ENCODE measurements at places on chromosomes 6 and 20. TPM values are rescaled to one million over a fixed set of nuclear protein-coding genes. Genes with fewer than 3 reads are reported as not detected.

F13A1 gene
- total RNA-seq, result 13.5 TPM

GSTA4 gene
- total RNA-seq, result 119 TPM

DNA sequence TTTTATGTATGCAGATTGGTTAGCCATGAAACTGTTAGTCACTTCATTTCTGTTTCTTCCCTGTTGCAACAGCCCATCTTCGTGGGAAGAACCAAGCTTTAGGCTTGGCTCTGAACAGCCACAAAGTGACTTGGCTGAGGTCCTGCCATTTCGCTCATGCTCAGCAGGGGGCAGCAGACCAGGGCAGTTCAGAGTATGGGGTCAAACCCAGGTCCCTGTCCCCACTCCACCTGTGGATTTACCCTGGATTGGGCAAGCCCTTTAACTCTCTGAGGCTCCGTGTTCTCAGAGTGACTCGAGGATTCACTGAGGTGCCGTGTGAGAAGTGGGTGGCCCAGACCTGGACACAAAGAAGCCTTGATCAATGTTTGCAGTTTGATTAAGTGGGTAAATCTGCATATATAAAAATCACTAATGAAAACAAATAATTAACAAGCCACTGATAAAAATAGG lies 19.8 kb upstream of the MAP1LC3A start:
- peak; percentile 45 for DNase-seq

DNA sequence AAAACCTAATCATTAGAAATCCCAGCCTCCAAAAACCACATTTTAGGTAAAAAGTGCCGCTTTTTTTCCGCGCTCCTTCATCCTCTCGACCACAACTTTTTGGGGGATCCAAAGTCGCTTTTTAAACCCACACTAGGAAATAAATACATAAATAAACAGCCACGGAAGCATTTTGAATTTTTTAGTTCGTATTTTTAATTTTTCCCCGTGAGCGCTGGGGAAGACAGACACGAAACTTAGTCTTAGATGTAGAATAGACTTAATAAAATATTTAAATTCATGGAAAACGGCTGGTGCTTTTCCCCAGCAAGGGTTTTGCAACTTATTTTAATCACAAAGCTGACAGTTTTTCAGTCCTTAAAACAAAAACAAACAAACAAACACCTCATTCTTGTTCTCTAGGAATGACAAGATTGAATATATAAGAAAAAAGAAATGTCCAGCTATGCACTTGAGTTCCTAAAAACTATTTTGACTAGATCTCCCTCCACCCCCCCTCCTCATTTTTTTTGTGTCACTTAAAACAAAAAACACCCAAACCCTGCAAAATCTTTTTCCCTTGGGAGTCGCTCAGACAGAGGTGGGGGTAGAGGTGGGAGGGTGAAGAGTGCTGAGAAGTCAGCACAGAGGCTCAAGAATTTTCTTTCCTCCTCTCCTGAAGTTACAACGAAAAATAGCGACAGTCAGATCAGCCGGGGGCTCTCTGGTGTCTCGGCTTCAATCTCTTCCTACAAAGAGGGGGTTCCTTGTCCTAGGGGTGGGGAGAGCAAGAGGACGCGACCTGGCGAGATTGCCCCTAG lies 43.4 kb upstream of the SUPT3H start:
- no peak for DNase-seq

GRCh38 chr20:18091623-18092022 lies 33.9 kb upstream of the OVOL2 start:
- DNase-seq, result no peak

DNA sequence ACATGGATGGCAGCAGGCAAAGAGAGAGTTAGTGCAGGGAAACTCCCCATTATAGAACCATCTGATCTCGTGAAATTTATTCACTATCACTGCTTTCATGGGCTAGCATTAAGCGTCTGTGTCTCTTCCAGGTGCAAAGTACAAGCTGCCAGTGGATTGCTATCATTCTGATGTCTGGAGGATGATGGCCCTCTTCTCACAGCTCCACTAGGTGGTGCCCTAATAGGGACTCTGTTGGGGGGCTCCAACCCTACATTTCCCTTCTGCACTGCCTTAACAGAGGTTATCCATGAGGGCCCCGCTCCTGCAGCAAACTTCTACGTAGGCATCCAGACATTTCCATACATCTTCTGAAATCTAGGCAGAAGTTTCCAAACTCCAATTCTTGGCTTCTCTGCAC lies 347.8 kb upstream of the HS3ST5 start:
- DNase-seq, result no peak

DNA sequence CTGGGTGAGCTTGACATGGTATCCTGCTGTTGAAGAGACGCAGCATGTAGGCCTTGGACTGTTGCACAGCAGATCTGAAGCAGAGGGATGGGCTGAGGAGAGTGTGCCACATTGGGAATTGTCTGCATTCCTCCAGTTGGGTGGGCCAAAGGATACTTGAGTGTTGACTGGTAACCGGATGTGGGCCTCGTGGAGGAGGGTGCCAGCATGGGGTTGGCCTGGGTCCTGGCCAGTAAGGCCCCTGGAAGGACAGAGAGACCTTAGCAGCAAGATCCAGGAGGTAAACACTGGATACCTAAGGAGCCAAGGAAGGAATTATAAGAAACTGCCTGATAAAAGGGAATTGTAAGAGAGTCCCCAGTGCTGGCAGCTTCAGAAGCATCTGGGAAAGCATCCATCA lies 76.9 kb downstream of the FIG4 start:
- no peak for DNase-seq

DNA sequence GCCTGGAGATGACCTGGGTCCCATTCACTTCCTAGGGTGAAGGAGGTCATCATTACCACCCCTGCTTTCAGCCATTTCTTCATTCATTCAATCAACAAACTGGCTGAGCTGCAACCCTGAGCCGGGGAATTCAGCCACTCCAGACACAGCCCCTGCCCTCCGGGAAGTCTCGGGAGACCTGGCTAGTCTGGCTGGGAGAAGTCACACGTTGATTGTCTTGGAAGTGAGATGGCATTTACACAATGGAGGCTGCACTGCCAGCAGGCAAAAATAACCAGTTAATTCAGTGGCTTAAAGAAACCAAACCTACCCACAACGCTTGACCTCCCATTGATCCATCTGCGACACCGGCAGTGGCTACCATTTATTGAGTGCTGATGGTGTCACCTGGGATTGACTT lies 2.0 kb upstream of the PMEPA1 start:
- no peak for DNase-seq

SAMD5 gene
- total RNA-seq, result 11.8 TPM

- DNase-seq, result no peak
Measured at GRCh38 chr6:139060332-139060731, 31.8 kb downstream of the ABRACL start.

DNA sequence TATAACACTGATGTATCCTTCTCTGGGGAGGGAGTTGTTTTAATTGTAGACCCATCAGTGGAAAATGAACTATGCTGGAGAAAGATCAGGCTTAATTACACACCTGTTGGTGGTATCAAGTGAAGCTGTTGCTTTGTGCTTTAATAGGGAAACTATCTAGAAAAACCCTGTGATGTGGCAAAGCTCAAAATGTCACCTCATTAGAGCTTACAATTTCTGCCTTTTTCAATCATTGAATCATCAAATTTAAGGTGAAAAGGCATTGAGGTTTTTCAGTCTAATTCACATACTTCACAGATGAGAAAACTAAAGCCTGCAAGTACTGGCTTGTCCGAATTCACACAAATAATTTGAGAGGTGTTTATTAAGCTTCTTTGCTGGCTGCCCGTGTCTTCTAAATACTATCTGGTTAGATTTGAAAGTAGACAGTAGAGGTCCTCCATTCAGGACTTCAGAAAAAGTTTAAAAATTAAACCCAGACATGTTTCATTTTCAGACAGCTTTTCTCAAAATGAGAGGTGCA lies 143.3 kb upstream of the MAP3K7 start:
- no peak for DNase-seq

SERINC3 gene
- 89.7 TPM for total RNA-seq

GRCh38 chr6:5657684-5658430 lies 348.9 kb downstream of the NRN1 start:
- DNase-seq, result no peak

DOP1A gene
- total RNA-seq, result 81.1 TPM

TRDN gene
- total RNA-seq, result under 0.01 TPM

RBM24 gene
- 31.4 TPM for total RNA-seq

GRCh38 chr6:50925981-50926380 lies 107.3 kb downstream of the TFAP2B start:
- no peak for DNase-seq

GMNN gene
- 7.7 TPM for total RNA-seq

GRCh38 chr6:35425284-35425683 lies 26.9 kb upstream of the FANCE start:
- DNase-seq, result no peak

C20orf141 gene
- not detected for total RNA-seq

- DNase-seq, result no peak
Measured at GRCh38 chr6:113862112-113862511, 5.0 kb downstream of the MARCKS start.

MAFB gene
- total RNA-seq, result 7.3 TPM

- no peak for DNase-seq
Measured at GRCh38 chr6:170464524-170464979, 88.6 kb downstream of the PSMB1 start.

DNA sequence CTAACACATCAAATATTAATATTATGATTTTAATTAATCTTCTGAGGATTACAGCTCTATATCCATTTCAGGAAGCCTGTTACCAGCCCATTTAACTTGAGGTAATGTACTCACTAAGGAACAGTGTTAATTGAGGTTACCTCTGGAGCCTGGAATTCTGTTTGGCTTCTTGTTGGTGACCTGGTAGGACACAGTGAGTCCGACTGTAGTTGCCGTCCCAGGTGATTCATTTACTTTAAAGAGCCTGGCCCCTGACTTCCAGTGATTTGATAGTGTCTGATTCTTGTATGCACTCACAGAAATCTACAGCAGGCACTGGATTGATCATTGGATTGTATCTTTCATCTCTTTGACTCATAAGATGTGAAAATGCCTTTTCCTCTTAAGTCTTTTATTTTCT lies 34.0 kb downstream of the IGF2R start:
- DNase-seq, result no peak

C20orf144 gene
- 0.41 TPM for total RNA-seq

DNA sequence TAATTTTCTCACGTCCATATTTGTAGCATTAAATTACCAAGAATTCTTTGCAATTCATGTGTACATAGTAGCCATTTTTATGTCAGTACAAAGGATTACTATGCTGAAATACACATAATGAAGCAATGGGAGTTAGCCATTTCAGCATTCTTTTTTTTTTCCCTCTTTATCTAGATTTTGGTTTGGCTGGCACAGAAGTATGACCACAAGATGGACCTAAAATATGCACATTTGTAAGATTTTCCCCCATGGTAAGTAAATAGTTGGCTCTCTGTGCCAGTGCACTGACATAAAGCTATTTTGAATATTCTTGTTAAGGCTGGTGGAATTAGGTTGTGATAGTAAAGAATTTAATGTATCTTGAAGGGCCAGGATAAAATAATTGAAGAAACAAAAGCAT lies 486.1 kb upstream of the BTBD3 start:
- DNase-seq, result no peak

OOEP gene
- not detected for total RNA-seq

DNA sequence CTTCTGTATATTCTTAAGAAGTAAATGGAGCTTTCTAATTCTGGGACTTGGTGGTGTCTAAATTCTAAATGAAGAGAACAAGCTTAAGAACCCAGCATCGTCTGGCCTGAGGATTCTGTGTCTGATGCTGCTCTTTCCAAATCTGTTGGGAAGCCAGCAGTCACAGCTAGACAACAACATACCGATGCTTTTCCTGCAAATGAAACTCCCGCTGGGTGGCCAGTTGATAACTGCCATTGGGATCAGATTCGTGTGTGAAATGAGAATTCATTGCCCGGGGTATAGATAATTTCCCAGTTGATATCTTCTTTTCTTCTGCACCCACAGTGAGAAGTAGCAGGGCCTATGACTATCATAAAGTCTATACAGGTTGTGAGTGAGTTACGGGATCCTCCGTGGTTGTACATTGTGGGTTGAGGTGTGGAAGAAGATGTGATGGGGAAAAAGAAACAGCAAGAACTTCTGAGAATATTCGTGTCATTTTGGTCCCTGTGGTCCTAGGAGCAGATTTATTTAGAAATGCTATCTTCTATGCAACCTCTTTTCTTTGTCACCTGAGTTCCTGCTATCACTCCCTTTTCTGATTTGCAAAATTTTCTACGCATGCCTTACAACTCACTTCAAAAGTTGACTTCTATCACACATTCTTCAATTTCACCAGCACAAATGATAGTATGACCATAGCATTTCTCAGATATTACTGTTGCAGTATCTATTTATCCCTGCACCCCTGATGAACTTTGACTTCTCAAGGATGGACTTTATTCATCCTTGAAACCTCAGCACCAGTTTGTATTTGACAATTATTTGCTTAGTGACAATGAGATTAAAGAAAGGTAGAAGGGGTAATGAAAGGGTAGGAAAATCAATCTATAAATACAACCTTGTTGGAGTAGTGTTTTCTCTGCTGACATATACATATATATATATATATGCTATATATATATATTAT lies 10.4 kb downstream of the NOX3 start:
- DNase-seq, result no peak

- DNase-seq, result no peak
Measured at GRCh38 chr6:127119102-127120022, 891 bp downstream of the RSPO3 start.

DNA sequence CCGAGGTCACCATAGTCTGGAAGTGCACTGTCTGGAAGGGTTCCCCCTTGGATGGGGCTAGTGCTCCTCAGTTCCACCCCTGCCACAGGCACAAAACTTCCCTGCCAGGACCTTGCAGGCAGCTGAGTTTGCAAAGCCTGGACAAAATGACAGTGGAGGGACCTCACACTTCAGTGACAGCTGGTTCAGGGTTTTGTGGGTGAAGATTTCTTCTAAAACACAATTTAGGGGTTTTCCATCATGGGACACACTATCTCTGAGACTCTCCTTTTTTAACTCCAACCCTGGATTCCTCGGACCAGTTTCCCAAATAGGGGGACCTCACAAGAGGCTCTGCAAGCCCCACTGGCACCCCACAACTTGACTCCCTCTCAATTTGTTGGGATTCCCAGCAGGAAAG lies 33.6 kb upstream of the PREX1 start:
- no peak for DNase-seq

DNA sequence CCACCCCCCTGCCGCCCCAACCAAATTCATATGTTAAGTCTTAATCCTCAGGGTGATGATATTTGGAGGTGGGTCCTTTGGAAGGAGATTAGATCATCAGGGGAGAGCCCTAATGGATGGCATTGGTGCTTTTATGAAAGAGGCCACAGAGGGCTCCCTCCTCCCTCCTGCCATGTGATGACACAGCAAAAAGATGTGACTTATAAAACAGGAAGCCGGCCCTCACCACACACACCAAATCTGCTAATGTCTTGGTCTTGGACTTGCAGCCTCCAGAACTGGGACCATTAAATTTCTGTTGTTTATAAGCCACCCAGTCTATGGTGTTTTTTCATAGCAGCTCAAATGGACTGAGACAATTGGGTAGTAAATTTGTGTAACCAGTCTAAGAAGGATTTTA lies 176.3 kb downstream of the ADGRG6 start:
- DNase-seq, result no peak

- no peak for DNase-seq
Measured at GRCh38 chr20:12764851-12765250, 243.9 kb upstream of the SPTLC3 start.

Data from frontal cortex (tissue), 4 donors.